NCI-H2171 (cell line): ENCODE measurements at places on chromosomes 4 and X.

DNA sequence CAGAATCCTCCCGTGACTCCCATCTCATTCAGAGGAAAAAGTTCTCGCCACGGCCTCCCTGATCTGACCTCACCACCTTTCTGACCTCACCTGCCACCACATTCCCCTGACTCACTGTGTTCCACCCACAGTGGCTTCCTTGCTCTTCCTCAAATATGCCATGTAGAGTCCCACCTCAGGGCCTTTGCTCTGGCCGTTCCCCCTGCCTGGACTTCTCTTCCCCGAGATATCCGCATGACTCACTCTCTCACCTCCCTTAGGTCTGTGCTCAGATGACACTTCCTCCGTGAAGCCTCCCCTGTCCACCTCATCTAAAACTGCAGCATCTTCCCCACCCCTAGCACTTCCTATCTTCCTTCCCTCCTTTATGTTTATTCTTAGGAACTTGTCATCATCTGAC, 7.2 kb upstream of the TSPYL2 start:
- no peak for DNase-seq

- DNase-seq: no peak
Observed at GRCh38 chrX:444305-444704, 57.6 kb upstream of the PPP2R3B start.

DNA sequence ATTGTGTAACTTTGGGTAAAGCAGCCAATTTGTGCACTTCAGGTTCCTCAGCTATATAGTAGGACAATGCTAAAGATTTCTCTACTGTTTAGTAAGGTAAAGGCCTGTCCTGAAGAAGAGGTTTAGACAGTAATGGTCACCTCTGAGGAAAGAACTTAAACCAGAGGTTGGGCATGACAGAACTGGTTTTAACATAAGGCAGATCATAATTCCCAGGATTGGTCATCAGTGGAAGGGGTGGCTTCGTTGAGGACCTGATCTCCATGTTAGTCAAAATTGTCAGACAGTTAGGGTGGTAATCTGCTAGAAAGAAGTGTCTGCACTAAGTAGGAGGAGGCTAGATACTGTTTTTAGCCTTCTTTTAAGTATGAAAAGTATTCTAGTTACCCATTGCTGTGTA, 4.1 kb downstream of the RP2 start:
- DNase-seq: no peak

DNA sequence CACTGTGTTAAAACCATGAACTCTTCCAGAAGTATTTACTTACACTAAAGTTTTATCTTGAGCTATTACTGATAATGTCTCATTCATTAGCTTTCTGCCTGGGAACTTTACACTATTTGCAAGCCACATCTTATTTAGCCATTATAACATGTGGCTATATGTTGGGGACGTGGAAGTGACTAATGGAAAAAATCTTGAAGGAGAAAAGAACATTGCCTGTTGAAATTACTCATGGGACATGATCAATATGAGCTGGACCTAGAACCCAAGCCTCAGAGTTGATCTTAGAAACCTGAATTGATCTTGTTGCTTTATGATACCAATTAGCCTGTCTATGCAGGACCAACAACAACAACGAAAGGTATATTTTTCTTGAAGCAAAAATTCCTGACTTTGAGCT, 22.5 kb upstream of the ARHGAP6 start:
- DNase-seq: no peak

- DNase-seq: no peak
Observed at GRCh38 chrX:107597791-107598190, 30.5 kb upstream of the PRPS1 start.

DNA sequence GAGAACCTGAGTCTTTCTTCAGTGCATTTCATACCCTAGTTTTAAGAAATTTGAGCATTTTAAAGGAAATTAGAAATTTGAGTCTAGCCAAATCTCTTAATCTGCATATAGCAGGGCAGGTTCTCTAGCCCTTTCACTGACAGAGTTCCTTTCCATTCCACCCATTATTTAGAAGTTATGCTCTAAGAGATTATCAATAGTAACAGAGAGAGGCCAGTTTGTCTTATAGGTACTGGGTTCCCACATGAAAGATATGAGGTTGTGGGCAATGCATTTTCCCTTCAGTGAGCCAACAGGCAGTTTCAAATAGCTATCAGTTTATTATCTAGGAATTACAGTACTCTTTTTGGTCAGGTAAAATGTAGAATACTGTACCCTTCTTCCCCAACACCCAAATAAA, 7.3 kb upstream of the GALNT7 start:
- DNase-seq: no peak

- no peak for DNase-seq
Observed at GRCh38 chrX:143615851-143616250, 20.1 kb downstream of the SLITRK4 start.

DNA sequence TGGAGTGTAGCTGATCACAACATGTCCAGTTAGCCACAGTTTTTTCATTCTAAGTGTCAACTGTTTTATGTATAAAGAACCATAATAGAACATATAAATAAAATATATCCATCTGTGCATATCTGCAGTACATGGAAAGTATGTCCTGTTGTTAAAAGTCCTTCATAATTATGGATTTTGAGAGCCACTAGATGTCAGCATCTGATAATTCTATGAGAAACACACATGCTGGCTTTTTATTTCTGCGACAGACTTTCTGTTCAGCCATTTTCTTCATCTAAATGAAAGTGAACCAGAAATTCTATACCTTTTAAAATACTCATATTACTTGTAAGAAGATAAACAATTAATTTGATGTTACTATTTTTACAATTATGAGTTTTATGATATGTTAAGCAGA, 251.5 kb downstream of the GPM6A start:
- DNase-seq: no peak

- no peak for DNase-seq
Observed at GRCh38 chr4:44487341-44487740, 38.7 kb upstream of the KCTD8 start.

DNA sequence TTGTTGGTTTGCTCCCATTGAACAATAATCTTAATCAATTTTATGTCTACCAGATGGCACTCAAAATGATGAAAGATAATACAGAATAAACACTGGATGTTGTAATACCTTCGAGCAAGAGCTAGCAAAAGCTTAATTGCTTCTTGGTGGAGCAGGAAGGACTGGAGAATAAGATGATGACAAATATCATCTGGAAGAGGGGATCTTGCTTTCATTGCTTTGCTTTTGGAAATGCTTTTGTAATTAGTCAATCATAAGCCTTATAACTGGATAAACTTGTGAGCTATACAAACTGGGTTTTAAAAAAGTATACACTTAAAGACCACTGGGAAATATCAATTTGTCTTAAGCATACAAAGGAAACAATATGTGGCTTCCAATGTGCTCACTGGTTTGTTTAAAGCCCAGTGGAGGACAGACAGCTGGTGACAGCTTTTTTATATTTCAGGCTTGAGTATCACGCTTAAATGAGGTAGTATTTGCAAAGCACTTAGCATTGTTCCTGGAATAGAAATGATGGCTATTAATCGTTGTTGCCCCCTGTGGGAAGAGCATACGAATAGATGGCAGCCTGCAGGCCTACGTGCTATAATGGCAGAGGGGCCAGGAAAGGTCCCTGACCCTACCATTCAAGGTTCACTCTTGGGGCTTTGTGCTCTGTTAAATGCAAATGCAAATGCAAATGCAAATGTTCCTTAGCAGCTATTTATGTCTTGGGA, 61.2 kb downstream of the TMEM150C start:
- DNase-seq: peak; percentile 7

GRCh38 chrX:129786210-129786651, 6.5 kb downstream of the SASH3 start:
- DNase-seq: no peak

DNA sequence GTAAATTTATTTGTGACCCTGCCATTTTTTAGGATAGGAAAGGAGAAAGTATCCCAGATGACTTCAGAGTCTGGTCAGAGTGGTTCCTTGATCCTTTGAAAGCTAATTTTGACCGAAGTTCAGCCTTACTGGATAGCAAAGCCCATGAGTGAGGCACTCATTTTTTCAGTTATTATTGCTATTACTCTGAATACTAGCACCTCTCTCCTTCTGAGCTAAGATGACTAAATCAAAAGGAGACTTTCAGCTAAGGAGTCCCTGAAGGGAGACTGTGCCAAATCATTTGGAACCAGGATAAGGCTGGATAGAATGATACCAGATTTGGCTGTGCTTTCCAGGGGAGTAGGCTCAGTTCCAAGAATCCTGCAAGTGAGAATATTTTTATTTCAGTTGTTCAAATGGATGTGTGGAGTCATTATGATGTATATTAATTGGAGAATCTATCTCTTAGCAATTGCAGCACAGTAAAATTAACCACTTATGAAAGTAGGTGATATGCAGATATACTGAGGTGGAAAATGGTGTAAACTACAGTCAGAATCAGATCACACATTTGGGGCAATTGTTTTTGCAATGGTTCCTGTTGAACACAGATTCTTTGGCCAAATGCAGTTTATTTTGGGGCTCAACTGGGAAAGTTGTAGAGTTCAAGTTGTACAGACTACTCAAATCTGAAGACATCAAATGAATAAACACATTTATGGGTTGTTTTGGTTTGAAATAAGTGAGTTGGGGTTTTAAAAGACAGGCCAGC, 1.2 kb downstream of the P2RY10 start:
- no peak for DNase-seq

DNA sequence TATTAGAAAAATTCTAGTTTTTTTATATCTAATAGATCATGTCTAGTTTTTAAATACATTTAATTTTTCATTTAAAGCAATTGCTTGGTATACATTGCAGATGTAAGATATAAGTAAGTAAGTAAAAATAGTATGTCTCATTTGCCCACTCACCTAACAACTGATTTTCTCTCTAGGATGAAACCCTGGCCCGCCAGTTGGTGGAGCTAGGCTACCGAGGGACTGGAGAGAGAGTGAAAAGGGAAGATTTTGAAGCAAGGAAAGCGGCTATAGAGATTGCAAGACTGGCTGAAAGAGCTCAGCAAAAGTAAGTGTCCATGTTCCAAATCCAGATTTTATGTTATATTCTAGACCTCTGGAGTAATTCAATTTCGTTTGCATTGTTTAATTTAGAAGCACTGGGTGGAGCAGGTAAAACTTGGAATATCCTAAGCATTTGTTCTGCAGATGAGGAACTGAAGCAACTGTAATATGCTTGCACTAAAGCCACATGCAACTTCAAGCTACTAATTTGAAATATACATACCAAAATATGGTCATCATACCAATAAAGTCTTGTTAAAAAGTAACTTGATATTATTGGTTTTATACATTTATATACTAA, 27.1 kb downstream of the CFAP299 start:
- DNase-seq: no peak

- no peak for DNase-seq
Observed at GRCh38 chrX:34404386-34405070, 252.6 kb downstream of the TMEM47 start.

- DNase-seq: peak; percentile 0
Observed at GRCh38 chrX:83845397-83845796, 15.5 kb upstream of the CYLC1 start.

DNA sequence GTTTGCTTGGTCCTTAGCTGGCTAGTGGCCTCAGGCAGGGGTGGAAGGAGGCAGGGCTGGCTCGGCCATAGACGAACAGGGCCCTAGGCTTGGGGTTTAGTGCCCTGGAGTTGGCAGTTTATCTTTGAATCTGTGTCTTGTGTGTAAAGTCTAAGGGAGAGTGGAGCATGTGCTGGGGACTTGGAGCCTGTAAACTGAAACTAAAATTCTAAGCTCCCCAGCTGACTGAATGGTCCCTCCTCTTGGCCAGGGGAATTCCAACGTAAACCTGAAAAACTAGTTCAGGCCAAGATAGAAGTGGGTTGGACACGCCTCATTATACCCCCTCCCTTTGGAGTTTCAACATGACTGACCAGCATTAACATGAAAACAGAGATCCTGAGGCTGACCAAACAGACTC, 46.1 kb upstream of the GPR78 start:
- DNase-seq: no peak

DNA sequence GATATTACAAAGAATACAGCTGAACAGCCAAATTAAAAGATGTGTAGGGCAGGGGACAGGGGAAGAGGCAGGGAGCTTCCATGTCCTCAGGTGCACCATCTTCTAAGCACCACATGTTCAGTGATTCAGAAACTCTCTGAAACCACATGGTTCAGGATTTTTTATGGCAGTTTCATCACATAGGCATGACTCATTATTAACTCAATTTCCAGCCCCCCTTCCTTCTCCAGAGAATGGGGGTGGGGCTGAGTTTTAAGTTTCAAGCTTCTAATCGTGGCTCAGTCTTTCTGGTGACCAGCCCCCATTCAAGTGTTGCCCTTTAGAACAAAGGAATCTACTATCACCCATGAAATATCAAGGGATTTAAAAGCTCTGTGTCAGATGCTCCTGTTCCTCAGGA, 317.8 kb upstream of the GALNT7 start:
- DNase-seq: no peak

GRCh38 chrX:41723826-41724225, at the start of gene GPR82:
TSS of gene GPR82 (plus strand) at chrX:41724181. CDS start at chrX:41727027, 2,846 bp downstream.
- no peak for DNase-seq

GRCh38 chr4:156293657-156294297, 340.1 kb upstream of the CTSO start:
- no peak for DNase-seq

DNA sequence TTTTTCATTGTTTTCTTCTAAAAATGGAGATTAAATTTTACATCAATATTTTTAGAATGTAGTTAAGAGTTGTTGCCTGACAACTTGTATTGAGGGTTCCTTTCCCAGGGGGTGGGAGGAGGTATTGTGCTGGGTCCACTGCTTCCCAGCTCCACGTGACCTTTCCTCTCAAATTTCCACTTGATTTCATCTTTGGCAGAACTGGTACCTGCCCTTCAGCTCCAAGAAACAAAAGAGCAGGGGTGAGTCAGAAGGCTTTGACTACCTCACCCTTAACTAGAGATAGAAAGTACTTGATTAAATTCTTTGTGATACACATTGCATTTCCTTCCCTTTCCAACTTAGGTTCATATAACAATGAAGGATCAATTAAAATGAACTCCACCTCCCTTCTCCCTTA, 19.7 kb downstream of the TRIM2 start:
- DNase-seq: no peak

DNA sequence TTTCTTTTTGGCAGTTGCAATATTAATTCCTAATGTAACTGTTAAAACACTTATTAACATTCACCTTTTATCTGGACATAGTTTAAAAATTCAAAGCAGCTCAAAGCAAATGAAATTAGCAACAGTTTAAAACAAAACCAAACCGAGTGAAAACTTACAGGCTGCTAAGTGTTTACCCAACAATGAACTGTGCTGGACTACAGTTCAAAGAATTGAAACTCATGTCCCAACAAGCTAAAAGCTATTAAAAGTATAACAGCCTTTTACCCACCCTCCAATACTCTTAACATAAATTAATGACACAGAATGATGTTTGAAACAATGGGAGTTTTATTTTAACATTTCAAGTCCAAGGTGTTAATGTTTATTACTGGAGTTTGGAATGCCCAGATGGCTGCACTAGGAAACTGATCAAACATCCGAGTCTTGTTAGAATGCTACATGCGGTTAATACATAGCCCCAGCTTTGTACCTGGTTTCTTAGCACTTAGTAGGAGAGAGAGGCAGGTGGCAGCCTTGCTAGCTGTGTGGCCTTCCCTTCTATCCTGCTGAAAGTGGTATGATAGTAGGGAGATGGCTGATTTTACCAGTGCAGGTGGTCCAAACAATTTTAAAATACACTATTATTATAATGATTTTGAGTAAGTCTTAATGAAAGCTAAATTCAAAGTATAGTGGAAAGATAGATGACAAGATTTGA, 21.1 kb upstream of the FRYL start:
- DNase-seq: no peak
